ENCODE measurements at places on chromosomes 11 and 22. TPM values are rescaled to one million over a fixed set of nuclear protein-coding genes. Genes with fewer than 3 reads are reported as not detected.

Gene TMEM151A
- polyA plus RNA-seq, result not detected

Gene YPEL1
- 4.9 TPM for polyA plus RNA-seq

Gene MYO7A
- not detected for polyA plus RNA-seq

Gene OR4D5
- polyA plus RNA-seq, result not detected

DNA sequence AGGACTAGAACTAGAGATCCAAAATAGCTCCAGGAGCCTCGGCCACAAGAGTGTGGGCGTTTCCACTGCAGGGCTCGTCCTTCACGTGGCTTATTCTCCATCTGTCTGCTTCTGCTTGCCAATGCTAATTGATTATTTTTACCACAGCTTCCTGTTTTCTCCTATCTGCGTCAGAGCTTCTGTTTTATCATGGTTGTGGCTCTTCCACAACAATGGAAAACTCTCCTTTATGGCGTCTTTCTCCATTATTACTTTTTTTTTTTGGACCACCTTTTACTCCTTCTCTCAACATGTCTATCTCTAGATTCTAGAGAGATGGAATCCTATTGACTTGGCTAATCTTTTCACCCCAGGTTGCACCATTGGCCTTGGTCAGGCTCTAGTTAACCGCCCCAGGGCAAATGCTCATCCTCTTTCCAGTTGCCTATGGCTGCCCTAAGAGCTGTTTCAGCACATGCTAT, 25.9 kb downstream of the CAT start:
- no peak for DNase-seq

DNA sequence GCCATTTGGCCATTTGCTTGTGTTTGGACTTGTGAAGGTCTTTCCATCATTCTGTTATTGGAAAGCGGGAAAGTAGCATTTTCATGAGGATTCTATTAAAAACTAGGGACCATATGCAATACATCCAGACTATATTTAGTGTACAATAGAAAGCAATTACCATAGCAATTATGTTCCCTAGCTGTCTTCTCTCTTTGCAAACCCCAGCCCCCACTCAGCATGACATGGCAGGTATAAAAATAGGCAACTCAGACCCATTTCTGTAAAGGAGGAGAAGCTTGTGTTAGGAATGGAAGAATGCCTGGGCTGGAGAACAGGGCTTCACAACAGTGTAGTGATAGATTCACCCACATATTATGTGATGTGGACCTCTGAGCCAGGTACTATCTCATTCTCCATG, 12.4 kb downstream of the OR51B6 start:
- DNase-seq, result no peak

DNA sequence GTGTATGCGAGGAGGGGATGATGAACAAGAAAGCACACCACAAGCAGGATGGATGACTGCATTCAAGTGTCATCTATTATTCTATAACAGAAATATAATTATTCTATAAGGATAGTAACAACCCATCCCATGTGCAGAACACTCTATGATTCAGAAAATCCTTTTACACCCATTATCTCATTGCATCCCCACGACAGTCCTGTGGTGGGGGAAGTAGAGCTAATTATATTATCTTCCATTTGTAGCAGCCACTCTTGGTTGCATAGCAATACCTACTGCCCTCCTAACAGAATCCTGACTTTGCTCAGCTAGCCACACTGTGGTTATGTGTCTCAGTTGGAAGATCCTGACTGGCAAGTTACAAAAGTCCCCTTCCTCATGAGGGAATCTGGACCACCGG, 406.5 kb upstream of the NARS2 start:
- no peak for DNase-seq
